ENCODE measurements at places on chromosomes 1 and 21.

- no peak overlapping the region for H3K4me3 ChIP-seq
- no peaks in the 10 kb centered on the region for H3K36me3 ChIP-seq
- no peak for DNase-seq
Measured at GRCh38 chr21:26794597-26795411, 50.4 kb downstream of the ADAMTS1 start.

- H3K4me1 ChIP-seq, result no peaks in the 10 kb centered on the region
- no peak overlapping the region for H3K27ac ChIP-seq
- no peak overlapping the region for H3K4me3 ChIP-seq
- no peaks in the 10 kb centered on the region for H3K27me3 ChIP-seq
- no peak for DNase-seq
Measured at GRCh38 chr1:151367658-151368392, 4.7 kb downstream of the SELENBP1 start.

DNA sequence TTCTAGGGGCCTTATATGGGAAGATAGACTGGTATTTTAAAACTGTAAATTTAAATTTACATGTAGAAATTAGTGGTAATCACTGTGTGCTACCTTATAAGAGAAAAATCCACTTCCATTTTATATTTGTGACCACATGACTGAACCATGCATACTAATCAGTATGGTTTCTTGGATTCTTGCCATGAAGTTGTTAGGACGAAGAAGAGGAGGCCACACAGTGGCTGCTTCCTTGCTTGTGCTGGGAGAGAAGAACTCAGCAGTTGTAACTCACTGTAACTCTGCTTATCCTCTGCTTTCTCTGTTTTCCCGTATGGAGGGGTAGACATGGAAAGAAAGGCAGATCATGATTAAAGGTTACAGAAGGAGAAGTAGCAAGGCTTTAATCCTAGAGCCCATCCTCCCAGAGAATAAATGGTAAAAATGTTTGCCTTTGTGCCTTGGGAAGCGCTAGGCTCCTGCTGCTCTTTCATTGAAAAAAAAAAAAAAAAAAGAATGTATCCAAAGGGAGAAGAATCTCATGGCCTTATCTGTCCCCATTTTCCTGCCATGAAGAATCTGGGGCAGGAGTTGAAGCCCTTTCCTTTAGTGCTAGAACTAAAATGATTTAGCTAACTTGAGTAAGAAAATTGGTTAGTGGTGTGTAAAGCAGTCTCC is 32.4 kb downstream of the KCTD3 start:
- no peaks in the 10 kb centered on the region for H3K4me1 ChIP-seq
- no peak for DNase-seq
- no peak overlapping the region for H3K27ac ChIP-seq
- no peaks in the 10 kb centered on the region for H3K36me3 ChIP-seq
- H3K4me3 ChIP-seq, result no peak overlapping the region
- no peaks in the 10 kb centered on the region for H3K27me3 ChIP-seq

- no peaks in the 10 kb centered on the region for H3K36me3 ChIP-seq
- H3K27me3 ChIP-seq, result no peaks in the 10 kb centered on the region
- no peak for DNase-seq
- H3K4me1 ChIP-seq, result no peaks in the 10 kb centered on the region
- no peak overlapping the region for H3K27ac ChIP-seq
- no peak overlapping the region for H3K4me3 ChIP-seq
Measured at GRCh38 chr1:220925707-220926106, 46.5 kb downstream of the HLX start.

DNA sequence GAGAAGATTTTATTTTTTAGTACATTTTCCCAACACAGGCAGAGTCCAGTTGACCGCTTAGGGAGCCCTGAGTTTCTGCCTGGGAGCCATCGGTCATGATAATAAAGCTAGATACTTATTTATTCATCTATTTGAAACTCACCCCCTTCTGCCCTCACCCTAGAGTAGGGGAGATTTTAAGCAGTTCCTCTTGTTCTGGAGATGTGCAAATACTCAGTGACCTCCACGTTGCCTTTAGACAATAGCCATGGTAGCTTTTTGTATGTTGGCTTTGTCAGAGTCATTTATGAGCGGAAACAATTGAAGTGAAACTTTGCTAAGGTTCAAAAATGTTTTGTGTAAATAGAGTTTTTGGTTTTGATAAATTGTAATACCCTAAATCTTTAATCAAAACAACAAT is 45.7 kb upstream of the PLPPR4 start:
- H3K27ac ChIP-seq, result no peak overlapping the region
- DNase-seq, result no peak
- no peaks in the 10 kb centered on the region for H3K36me3 ChIP-seq
- H3K4me1 ChIP-seq, result no peaks in the 10 kb centered on the region
- H3K27me3 ChIP-seq, result no peaks in the 10 kb centered on the region
- H3K4me3 ChIP-seq, result no peak overlapping the region

GRCh38 chr21:42202321-42202720 is 16.6 kb upstream of the ABCG1 start:
- H3K4me3 ChIP-seq, result no peak overlapping the region
- H3K36me3 ChIP-seq, result no peaks in the 10 kb centered on the region
- DNase-seq, result no peak
- no peaks in the 10 kb centered on the region for H3K27me3 ChIP-seq
- H3K27ac ChIP-seq, result no peak overlapping the region

GRCh38 chr1:45401524-45401923 is 61.3 kb upstream of the MUTYH start:
- no peaks in the 10 kb centered on the region for H3K36me3 ChIP-seq
- H3K27ac ChIP-seq, result no peak overlapping the region
- H3K27me3 ChIP-seq, result no peaks in the 10 kb centered on the region
